ENCODE measurements at places on chromosomes 2 and 18.

GRCh38 chr18:4417714-4418113 lies 37.4 kb downstream of the DLGAP1 start:
- no peak for DNase-seq

GRCh38 chr2:219209236-219210195 lies 2.9 kb downstream of the ZFAND2B start:
- no peak for DNase-seq

- no peak for DNase-seq
Observed at GRCh38 chr2:116687371-116687770, 1127.1 kb upstream of the DDX18 start.

DNA sequence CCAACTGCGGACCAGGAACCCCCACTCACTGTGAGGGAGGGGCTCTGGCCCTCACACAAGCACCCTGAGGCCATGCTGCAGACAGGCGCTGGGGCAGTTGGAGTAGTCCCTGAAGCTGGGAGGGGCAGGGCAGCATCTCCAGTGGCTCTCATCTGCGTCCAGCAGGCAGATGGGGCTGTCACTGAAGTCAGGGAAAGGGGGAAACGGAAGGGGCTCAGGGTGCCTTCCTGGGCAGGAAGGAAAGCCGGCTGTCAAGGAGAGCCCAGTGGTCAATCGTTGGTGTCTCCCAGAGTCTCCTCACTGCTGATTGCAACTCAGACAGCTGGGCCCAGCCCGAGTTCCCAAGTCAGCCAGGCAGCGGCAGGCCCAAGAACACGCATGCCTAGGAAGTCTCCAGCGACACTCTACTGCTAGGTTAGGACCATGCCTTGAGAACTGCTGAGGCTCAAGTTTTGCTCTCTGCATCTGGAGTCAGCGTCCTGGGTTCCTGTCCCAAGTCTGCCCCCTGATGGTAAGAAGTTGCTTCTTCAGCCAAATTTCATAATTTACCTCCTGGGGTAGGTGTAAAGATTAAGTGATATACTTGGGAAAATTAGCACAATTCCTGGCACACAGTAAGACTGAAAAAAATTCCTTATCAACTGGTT lies 27.4 kb upstream of the NMUR1 start:
- DNase-seq: peak; percentile 61

GRCh38 chr18:47528343-47528742 lies 276.9 kb upstream of the SKOR2 start:
- DNase-seq: no peak

Data from NCI-H524 (cell line).